Ovary (tissue), 10 donors: ENCODE measurements at places on chromosomes 2 and 18.

DNA sequence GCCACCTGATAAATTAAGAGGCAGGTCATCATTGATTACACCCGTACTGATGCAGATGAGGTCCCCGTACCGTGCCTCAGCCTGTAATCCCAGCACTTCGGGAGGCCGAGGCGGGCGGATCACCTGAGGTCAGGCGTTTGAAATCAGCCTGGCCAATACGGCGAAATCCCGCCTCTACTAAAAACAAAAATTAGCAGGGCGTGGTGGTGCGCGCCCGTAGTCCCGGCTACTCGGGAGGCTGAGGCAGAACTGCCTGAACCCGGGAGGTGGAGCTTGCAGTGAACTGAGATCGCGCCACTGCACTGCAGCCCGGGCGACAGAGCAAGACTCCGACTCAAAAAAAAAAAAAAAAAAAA lies 683 bp upstream of the ENOSF1 start:
- H3K27me3 ChIP-seq = no peaks in the 10 kb centered on the region
- H3K36me3 ChIP-seq = no peaks in the 10 kb centered on the region
- no peak overlapping the region for H3K27ac ChIP-seq
- peaks cover 4% of the 10 kb centered on the region for H3K4me1 ChIP-seq
- peak overlapping the region; percentile 49 for H3K4me3 ChIP-seq

DNA sequence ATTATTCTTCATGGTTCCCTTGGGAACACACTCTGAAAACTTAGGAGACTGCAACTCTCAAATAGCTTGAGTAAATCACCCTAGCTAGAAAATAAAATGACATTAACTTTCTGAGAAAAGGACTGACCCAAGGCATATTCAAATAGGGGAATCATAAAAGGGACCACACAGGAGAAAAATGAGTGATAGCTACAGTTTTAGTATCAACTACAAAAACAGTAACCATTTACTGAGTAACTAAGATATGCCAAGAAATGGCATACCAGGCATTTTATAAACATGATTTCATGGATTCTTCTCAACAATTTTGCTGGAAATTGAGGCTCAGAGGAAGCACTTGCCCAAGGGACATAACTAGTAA lies 84.5 kb downstream of the AFF3 start:
- no peak overlapping the region for H3K27ac ChIP-seq
- peaks cover 3% of the 10 kb centered on the region for H3K4me1 ChIP-seq
- H3K27me3 ChIP-seq = no peaks in the 10 kb centered on the region
- no peak overlapping the region for H3K4me3 ChIP-seq
- no peak for DNase-seq

DNA sequence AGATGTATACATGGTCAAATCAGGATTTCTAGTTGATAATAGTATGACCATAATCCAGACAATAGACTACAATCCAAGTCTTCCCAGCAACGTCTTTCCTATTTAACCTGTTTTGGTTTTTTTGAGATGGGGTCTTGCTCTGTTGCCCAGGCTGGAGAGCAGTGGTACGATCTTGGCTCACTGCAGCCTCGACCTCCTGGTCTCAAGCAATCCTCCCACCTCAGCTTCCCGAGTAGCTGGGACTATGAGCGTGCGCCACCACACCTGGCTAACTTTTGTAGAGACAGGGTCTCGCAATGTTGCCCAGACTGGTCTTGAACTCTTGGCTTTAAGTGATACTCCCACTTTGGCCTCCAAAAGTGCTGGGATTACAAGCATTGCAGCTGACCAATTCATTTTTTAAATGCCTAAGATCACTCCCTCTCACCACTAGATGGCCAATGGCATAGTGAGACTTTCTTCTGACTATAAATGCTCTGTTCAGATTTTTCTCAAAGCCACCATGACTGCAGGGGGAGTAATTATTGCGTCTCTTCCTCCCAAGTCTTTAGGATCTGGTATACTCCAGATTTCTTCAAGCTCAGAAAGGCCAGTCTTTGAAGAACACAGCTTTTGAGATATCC lies 47.6 kb downstream of the HNRNPLL start:
- H3K36me3 ChIP-seq = no peaks in the 10 kb centered on the region
- no peaks in the 10 kb centered on the region for H3K27me3 ChIP-seq
- no peak overlapping the region for H3K4me3 ChIP-seq
- no peak for DNase-seq

DNA sequence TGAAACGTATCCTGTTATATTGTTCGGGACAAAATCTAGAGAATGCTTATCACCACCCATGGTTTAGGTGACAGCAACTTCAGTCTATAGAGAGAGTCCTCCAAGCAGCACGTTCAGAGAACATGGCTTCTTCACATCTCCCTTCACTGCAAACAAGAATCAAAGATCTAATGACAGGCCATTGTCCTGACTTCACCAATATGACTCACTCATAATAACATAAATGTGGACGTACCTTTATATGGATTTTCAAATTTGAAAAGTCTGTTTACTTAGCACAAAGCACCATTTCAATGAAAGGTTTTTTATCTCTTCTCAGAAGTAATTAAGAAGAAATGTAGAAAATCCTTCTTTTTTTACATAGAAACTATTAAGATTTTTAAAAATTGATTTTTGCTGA lies 46.7 kb downstream of the KLF7 start:
- no peak overlapping the region for H3K27ac ChIP-seq
- H3K27me3 ChIP-seq = no peaks in the 10 kb centered on the region
- no peak for DNase-seq
- H3K4me1 ChIP-seq = peaks cover 8% of the 10 kb centered on the region
- H3K4me3 ChIP-seq = no peak overlapping the region

DNA sequence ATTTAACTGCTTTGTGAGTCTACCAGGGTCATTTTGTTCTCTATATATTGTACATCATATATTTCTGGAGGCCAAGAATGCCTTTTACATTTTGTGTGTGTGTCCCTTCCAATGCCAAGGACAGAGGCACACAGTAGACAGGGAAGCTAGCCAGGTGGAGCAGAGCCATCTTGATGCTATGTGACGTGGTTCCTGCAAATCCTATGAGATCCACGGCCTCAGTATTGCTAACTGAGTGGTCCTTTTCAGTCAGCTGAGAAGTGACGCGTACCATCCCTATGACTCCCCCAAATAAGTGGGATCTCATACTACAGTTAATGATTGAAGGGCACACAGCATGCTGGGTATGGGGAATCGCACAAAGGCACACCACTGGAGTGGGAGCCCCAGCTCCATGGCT lies 27.3 kb downstream of the CCDC141 start:
- H3K4me1 ChIP-seq = no peaks in the 10 kb centered on the region
- no peak overlapping the region for H3K4me3 ChIP-seq
- no peak overlapping the region for H3K27ac ChIP-seq
- no peaks in the 10 kb centered on the region for H3K27me3 ChIP-seq

DNA sequence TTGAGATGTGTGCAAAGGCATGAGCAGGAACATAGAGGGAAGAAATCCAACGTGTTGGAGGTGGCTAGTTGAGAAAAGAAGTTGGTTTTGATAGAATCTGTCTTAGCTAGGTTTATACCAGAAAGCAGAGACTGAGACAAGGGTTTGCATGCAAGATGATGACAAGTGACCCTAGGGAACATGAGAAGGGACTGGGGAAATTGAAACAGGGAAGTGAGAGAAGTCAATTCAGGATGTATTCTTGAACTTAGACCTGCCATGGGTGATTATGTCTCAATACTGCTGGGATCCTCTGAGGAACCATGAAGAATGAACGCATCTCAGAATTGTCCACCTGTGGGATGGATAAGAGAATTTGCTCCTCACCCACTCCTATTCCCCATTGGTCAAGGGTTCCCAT lies 20.5 kb downstream of the IL36A start:
- no peaks in the 10 kb centered on the region for H3K4me1 ChIP-seq
- DNase-seq = no peak

DNA sequence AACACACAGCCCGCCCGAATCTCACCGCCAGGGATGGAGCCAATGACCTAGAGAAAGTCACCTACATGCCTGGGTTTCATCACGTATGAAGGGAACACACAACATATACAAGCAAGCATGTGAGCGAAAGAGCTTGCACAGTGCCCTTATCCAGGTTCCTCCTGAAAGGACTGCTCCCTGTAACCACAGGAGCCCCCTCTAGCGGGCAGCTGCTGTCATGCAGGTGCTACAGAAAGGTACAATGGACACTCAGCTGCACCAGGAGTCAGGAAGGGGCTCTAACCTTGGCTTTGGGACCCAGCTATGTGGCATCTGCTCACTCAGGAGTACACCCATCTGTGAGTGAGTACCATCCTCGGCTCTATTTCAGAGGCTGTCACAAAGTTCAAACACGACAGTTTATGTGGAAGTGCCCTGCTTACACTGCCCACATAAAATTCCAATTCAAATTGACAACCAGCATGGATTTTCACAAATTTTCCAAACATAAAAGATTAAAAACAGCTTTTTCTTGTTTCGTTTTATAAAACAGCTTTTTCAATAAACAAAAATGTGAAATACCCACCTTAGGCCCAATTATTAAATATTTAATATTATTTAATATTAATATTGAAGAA lies 3.5 kb downstream of the NDUFA10 start:
- H3K4me1 ChIP-seq = peaks cover 4% of the 10 kb centered on the region
- no peaks in the 10 kb centered on the region for H3K36me3 ChIP-seq
- peak; percentile 36 for DNase-seq
- no peaks in the 10 kb centered on the region for H3K27me3 ChIP-seq
- H3K4me3 ChIP-seq = no peak overlapping the region

GRCh38 chr18:79459946-79460480 lies 64.3 kb downstream of the NFATC1 start:
- no peak overlapping the region for H3K27ac ChIP-seq
- H3K27me3 ChIP-seq = no peaks in the 10 kb centered on the region
- DNase-seq = no peak
- H3K4me1 ChIP-seq = peaks cover 7% of the 10 kb centered on the region
- no peaks in the 10 kb centered on the region for H3K36me3 ChIP-seq

GRCh38 chr2:38438133-38438882 lies 61.2 kb upstream of the ATL2 start:
- no peak for DNase-seq
- no peaks in the 10 kb centered on the region for H3K27me3 ChIP-seq
- no peak overlapping the region for H3K4me3 ChIP-seq
- no peak overlapping the region for H3K27ac ChIP-seq
- H3K4me1 ChIP-seq = peaks cover 16% of the 10 kb centered on the region

GRCh38 chr2:5290900-5291546 lies 401.2 kb upstream of the SOX11 start:
- no peak overlapping the region for H3K27ac ChIP-seq

- H3K27me3 ChIP-seq = no peaks in the 10 kb centered on the region
- no peak for DNase-seq
- H3K4me1 ChIP-seq = peaks cover 30% of the 10 kb centered on the region
- H3K27ac ChIP-seq = no peak overlapping the region
- H3K4me3 ChIP-seq = no peak overlapping the region
Measured at GRCh38 chr2:61178603-61179545, 16.9 kb downstream of the C2orf74 start.

DNA sequence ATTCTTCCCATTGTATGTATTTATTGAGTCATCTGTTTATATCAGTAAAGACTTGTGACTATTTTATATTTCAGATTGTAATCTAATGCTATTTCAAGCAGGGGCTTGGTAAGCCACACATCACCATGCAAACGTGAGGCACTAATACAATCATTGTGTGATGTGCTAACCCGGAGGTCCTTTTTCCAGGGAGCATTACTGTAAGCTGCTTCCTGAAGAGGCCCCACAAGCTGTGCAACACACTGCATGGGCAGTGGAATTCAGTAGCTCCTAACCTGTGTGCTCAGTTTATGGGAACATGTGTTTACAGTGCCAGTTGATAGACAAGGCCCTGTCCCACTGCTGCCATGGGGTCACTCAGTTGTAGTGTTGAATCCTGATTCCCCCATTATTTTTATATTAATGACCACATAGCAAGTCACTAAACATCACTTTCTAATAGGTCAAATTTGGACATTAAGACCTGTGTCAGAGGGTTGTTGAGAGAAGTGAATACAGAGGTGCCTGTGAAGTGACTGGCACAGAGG lies 162.9 kb downstream of the FHOD3 start:
- H3K27me3 ChIP-seq = no peaks in the 10 kb centered on the region
- no peak overlapping the region for H3K27ac ChIP-seq
- no peaks in the 10 kb centered on the region for H3K36me3 ChIP-seq
- no peak overlapping the region for H3K4me3 ChIP-seq

GRCh38 chr2:73212448-73213176 lies 1.4 kb upstream of the SMYD5 start:
- DNase-seq = peak; percentile 67
- H3K4me3 ChIP-seq = no peak overlapping the region
- no peak overlapping the region for H3K27ac ChIP-seq
- H3K36me3 ChIP-seq = no peaks in the 10 kb centered on the region
- peaks cover 1% of the 10 kb centered on the region for H3K4me1 ChIP-seq

- no peak for DNase-seq
- no peaks in the 10 kb centered on the region for H3K27me3 ChIP-seq
- peaks cover 3% of the 10 kb centered on the region for H3K4me1 ChIP-seq
- no peaks in the 10 kb centered on the region for H3K36me3 ChIP-seq
- H3K27ac ChIP-seq = no peak overlapping the region
- no peak overlapping the region for H3K4me3 ChIP-seq
Measured at GRCh38 chr18:8249811-8250210, 359.4 kb upstream of the RAB12 start.

DNA sequence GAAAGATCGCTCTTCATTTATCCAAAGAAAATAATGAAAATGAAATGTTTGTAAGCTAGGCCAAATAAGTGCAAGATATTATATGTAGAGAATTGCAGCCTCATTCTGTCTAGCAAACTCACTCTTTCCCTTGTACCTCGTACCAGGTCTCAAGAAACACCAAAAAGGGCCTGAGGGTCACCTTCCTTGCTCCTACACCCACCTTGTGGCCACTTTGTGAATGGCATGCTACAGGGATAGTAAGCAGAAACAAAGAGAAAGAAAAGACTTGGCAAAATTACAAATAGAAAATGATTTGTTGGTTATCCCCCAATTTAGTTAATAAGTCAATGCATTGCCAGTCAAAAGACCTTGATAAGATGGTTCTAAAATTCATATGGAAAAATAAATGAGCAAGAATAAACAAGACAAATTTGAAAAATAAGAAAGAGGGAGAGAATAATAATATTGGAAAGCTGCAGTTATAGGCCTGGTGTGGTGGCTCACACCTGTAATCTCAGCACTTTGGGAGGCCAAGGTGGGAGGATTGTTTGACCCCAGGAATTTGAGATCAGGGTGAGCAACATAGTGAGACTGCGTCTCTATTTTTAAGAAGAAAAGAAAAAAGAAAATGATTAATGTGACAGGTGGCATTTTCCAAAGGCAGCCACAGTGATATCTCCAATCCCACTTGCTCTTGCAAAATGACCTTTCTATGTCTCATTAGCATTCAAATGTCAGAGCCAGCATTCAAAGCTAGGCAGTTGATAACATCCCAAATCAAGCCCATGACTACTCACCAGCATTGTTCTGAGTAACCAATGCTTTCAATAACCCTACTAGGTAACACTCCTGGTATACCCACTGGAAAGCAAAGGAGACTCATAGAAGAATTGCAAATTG lies 38.8 kb upstream of the BMP10 start:
- no peak overlapping the region for H3K4me3 ChIP-seq
- no peaks in the 10 kb centered on the region for H3K27me3 ChIP-seq
- no peak overlapping the region for H3K27ac ChIP-seq
- H3K36me3 ChIP-seq = no peaks in the 10 kb centered on the region
- DNase-seq = peak; percentile 77
